ENCODE measurements at places on chromosomes 4 and X.

- DNase-seq, result no peak
Observed at GRCh38 chr4:189206953-189207352, 733.7 kb upstream of the FRG1 start.

DNA sequence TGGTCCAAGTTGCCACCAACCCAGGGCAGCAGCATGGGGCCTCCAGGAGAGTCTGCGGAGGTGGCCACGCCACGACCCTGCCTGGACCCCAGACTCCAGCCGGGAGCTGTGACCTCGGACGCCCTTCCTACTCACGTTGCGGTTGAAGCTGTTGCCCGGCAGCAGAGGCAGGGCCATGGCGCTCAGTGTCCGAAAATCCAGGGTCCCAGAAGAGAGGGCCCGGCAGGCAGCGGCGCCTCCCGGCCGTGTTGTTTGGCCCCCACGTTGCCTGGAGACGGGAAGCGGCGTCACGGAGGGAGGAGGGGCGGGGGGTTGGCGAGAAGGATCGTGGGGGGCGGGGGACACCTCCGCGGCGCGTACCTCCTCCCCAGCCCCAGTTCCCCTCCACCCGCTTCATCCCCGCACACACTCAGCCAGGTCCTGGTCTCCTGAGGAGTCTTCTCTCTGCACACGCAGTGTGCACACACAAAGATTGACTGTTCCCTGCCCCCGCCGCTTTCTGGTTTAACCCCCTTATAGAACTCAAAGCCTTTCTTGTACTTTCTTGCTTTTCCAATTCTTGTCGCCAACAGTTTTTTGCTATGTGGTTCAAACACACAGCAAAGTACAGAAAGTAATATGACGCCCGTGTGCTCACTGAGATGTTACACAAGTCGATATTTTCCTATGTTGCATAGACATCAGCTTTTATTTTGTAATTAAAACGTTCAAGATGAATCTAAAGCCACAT lies at the start of gene EFHC2:
Gene EFHC2 (minus strand): TSS at position 261 of the 730 bp plus-strand sequence. CDS start 84 bp downstream, at position 177.
- no peak for DNase-seq

- DNase-seq, result no peak
Observed at GRCh38 chr4:12924253-12924652, 559.9 kb downstream of the RAB28 start.

DNA sequence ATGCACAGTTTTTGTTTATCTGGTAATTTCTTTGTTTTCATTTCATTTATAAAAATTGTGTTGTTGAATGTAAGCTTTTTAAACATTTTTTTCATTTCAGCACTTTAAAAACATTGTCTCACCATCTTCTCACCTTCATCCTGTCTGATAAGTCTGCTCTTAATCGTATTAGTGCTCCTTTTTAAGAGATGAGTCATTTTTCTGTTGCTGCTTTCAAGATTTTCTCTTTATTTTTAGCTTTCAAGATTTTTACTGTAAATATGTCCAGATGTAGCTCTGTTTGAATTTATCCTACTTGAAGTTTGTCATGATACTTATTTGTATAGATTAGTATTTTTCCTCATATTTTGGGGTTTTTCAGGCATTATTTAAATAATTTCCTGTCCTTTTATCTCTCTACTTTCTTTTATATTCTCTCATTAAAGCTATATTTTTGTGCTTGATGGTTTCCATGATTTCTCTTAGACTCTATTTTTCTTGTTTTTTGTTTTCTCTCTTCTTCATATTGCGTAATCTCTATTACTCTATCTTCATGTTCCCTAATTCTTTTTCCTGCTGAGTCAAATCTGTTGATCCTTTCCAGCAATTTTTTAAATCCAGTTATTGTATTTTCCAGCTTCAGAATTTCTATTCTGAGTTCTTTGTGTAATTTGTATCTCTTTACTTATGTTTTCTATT lies 1400.4 kb upstream of the PCDH7 start:
- DNase-seq, result no peak
